ENCODE measurements at places on chromosomes 5 and 9.
A peak's percentile ranks its signal among the peaks of the same experiment; 100 is the strongest.

DNA sequence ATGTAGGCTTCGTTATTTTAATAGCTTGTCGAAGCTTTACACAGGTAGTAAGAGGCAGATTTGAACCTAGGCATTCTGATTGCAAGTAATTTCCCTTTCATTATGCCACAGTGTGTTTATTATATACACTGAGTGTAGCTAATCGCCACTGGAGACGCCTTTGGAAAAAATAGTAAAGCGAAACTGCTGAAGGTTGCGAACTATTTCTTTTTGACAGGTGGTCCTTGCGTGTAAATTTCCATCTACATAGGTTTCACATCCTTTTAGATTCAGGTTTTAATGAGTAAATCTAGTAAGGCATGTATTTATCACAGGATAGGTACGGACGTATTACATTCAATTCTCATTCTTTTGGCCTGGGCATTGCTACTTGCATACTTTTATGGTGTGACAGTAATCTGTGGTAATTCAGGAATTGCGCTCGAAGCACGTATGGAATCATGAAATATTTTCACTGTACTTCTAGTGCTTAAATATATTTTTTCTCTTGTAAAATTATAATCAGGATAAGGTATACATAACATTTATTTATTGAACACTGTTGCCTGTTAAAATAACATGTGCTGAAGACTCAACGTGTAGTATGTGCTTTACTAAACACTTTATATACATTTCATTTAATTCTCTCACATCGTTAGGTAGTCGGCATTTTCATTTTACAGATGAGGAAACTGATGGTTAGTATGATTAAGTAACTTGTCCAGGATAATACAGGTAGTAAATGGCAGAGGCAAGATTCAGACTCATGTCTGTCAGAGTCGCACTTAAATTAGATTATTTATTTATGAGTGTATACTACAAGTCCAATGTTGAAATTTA, 1.8 kb downstream of the MARCHF6 start:
- DNase-seq, result no peak

DNA sequence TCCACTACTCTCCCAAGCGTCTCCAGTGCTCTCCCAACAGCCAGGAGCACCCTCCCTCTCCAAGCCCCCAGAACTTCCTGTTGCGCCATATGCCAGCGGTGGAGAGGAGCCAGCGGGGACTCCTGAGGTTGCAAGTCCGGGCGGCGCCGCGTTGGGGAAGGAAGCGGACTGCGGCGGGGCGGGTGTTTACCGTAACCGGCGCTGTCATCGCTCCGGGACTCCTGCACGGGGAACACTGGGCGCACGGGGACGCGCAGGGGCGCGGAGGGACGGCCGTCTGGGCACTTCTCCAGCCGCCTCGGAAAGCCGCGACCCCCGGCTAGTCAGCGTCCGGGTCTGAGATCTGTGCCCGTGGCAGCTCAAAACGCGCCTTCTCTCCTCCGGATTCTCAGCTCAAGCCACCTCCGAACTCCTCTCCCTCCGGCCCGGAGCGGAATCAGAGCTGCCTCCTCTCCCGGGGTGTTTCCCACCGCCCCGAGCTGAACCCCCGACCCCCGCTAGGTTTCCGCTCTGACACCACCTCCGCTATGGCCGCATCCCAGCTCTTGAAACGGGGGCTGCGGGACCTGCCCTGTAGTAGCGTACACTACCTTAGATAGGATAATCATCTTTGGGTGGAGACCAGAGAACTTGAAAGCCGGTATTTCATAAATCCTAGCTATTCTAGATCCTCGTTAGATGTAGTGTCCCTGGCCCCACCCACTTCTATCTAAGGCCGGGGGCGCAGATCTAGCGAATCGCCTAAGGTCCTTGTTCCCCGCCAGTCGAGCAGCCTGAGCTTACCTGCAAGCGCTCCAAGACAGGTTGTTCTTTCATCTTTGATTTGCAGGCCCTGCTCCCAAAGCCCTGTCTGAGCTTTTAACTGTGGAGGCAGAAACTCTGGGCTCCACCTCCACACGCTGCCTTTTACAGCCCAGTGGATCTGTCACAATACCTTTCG, at the start of gene TRPM6:
TSS of gene TRPM6 (minus strand) at position 881 of the 940 bp plus-strand sequence. CDS start at position 816, 65 bp downstream.
- DNase-seq, result peak; percentile 77

GRCh38 chr5:115341745-115342144, 45.3 kb upstream of the CCDC112 start:
- no peak for DNase-seq

- no peak for DNase-seq
Observed at GRCh38 chr5:89168766-89169165, 285.8 kb upstream of the MEF2C start.

GRCh38 chr9:127218818-127219217, 45.8 kb upstream of the GARNL3 start:
- no peak for DNase-seq

- no peak for DNase-seq
Observed at GRCh38 chr5:127406326-127407121, 110.9 kb upstream of the PRRC1 start.

DNA sequence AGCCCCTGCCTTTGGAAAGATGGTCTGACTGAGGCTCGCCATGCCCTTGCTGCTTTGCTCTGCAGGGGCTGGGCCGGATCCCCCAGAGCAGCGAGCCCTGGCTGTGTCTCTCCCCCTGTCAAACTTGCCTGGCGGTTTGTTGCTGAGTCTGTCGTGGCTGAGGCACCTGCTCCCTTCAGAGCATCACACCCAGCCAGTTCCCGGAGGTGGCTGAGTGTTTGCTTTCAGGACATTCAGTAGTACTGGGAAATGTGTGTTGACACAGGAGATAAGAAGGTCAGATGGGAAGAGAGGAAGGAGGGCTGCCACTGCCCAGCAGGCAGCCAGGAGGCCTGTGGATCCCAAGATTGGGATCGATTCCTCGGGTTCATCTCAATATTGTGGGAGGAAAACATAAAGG, 62.9 kb downstream of the GADD45G start:
- DNase-seq, result no peak

DNA sequence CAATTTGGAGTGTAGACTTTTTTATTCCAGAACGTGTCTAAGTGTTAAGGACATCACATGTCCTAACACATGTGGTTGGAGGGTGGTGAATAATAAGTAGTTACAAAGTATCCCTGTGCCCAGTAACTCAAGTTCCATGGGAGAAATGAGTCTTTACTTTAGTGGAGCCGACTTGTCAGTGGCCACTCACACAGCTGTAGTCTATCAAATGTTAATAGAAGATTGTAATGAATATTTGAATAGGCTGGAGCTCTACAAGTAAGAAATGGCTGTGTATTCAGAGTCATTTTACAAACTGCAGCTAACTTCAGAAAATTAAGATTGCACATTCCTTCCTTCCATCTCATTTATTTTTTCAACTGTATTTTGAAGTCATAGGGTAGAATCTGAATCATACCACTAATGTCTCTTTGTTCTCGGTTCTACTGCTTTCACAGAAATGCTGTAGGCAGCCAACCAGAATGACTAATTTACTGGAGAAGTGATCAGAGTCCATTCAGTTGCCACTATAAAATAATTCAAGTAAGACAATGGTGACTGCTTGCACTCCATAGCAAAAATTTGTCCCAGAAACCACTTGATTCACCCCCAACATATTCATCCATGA, 394.8 kb downstream of the NR2F1-AS1 start:
- no peak for DNase-seq

DNA sequence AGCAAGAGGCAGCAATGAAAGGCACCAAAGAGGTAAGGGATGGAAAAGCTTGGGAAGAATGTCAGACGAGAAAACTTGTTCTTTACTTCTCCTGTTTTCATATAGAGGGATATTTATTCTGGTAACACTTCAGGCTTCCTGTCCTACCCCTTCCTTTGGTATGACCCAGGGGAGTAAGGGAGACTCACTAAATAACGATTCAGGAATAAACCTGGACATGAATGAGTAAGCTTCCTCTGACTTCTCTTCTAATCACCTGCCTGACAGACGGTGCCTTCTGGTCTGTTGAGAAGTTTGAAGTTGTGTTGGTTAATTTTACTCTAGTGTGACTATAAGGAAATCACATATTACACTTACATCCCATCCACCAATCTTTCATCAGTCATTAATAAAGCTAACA, 461.2 kb downstream of the CDH12 start:
- no peak for DNase-seq

GRCh38 chr5:153835891-153836515, 202.7 kb downstream of the FAM114A2 start:
- no peak for DNase-seq

DNA sequence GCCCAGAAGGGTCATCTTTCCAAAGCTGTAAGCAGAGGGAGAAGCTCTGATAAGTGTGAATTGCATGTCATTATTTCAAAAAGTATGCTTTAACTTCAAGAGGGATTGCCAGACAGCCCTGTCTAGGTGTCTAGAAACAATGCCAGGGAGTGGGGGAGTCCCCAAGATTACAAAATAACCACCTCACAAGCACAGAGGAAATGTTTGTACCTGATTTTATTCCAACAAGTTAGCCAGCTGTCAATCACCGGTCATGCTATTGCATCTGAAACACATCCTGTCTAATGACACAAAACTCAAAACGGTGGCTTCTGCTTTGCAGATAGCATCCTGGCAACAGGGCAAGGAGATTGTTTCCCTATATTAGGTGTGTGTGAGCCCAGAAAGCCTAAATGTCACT, 154.2 kb upstream of the WWC1 start:
- no peak for DNase-seq

- no peak for DNase-seq
Observed at GRCh38 chr5:37071901-37072581, 177.1 kb downstream of the CPLANE1 start.

GRCh38 chr9:123860603-123861002, 69.3 kb downstream of the DENND1A start:
- DNase-seq, result no peak

GRCh38 chr9:28234133-28234893, 661.0 kb upstream of the C9orf72 start:
- DNase-seq, result no peak

DNA sequence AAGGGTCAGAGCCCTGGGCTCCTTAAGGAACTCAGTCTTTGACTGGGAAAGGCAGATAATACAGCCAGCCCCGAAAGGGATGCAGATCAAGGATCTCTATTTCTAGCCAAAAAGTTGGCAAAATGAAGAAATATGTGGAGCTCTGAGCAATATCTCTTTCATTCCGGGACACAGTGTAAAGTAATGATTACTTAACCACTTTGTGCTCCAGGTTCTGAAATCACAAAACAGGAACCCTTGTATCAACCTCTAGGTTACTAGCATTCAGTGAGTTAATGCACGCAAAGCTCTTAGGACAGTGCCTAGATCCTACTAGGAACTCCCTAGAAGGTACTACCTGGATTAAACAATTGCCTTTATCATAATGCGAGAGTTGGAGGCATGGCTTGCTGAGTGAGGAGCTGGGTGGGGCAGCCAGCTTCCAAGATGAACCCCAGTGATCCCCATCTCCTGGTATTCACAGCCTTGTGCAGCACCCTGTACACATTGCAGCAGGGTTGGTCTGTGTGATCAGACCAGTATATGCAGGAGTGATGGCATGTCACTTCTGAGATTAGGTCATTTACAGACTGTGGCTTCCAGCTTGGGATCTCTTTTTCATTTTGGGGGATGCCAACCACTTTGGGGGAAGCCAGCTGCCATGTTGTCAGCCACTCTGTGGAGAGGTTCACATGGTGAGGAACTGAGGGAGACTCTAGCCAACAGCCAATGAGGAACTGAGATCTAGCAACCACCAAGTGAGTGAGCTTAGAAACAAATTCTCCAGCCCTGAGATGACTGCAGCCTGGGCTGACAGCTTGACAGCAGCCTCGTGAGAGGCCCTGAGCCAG, 103.1 kb upstream of the SLC44A1 start:
- no peak for DNase-seq

- DNase-seq, result no peak
Observed at GRCh38 chr5:74956278-74956677, 90.1 kb upstream of the FAM169A start.

DNA sequence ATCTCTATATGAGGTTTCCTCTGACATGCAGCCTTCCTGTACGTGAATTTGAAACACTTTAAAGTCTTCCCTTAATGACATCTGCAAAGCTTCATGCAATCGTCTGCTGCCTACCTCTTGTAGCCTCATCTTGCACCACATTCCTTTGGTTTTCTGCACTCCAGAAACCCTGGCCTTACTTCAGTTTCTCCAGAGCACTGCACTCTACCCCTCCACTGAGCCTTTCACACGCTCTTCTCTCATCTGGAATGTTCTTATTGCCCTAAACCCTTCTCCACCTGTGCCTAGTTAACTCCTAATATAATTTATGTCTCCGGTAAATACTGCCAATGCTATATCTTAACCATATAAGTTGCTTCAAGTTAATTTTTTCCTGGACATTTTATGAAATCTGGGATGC, 168.8 kb upstream of the SLC27A6 start:
- DNase-seq, result no peak

GRCh38 chr9:34524349-34524748, 1.6 kb upstream of the ENHO start:
- DNase-seq, result no peak

DNA sequence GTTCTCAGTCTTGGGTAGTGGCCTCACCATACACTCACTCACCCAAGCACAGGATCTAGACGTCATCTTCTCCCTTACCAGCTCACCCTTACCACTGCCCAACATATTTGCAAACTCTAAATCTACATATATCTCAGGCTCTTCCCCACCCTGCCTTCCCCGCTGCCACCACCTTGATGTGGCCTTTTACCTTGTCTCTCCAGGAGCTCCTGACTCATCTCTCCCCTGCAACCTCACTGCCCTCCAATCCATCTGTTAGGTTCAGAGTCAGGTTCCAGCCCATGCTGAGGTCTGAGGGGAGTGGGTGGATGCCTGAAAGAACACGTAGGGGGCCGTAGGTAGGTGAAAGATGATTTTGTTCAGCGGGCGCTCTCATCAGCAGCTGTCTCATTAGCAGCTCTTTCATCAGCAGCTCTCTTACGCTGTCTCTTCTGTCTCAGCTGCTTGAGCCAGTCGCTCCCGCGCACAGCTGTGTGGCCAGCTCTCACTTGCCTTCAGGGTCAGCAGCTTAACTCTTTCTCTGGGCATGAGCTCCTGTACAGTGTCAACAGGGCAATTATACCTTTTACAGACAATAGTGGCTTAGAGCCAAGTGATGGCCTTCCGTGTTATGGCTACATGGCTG, 23.1 kb upstream of the CKMT2 start:
- DNase-seq, result peak; percentile 0

- DNase-seq, result no peak
Observed at GRCh38 chr9:5230554-5230953, 665 bp upstream of the INSL4 start.

GRCh38 chr9:21597284-21597683, 115.2 kb upstream of the IFNE start:
- DNase-seq, result no peak

GRCh38 chr5:72179028-72179815, 71.9 kb downstream of the MAP1B start:
- DNase-seq, result no peak

DNA sequence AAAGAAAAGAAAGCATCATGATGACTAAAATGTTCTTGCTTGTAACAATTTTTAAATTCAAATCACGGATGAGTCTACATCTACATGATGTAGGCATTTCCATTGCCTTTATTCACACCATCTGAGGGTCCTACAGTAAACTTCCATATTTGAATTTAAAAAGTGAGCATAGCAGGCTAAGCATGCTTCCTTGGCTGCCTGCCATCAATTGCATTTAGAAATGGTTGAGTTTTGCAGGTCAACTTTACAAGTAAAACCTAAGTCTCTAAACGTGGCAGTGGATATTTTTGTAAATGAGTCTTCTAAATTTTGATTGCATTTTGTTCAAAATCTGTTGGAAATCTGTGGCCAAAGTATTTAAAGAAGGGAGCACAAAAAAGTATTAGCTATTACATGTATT, 136.5 kb upstream of the PTCH1 start:
- no peak for DNase-seq

GRCh38 chr9:129595311-129595741, 25.6 kb downstream of the C9orf50 start:
- no peak for DNase-seq

All from NCI-H2171 (cell line).